ENCODE measurements at places on chromosomes 13 and 19. TPM values are rescaled to one million over a fixed set of nuclear protein-coding genes. Genes with fewer than 3 reads are reported as not detected.

GRCh38 chr13:76293751-76294150 is 592.5 kb downstream of the KCTD12 start:
- no peaks in the 10 kb centered on the region for H3K27me3 ChIP-seq
- H3K27ac ChIP-seq = peak overlapping the region; percentile 41
- peaks cover 12% of the 10 kb centered on the region for H3K4me1 ChIP-seq
- DNase-seq = no peak
- H3K36me3 ChIP-seq = no peaks in the 10 kb centered on the region

- no peaks in the 10 kb centered on the region for H3K36me3 ChIP-seq
- no peaks in the 10 kb centered on the region for H3K27me3 ChIP-seq
- DNase-seq = peak; percentile 93
- peaks cover 15% of the 10 kb centered on the region for H3K4me1 ChIP-seq
- H3K4me3 ChIP-seq = peak overlapping the region; percentile 76
- H3K27ac ChIP-seq = peak overlapping the region; percentile 91
Measured at GRCh38 chr13:52455677-52456041, 381 bp downstream of the CKAP2 start.

DNA sequence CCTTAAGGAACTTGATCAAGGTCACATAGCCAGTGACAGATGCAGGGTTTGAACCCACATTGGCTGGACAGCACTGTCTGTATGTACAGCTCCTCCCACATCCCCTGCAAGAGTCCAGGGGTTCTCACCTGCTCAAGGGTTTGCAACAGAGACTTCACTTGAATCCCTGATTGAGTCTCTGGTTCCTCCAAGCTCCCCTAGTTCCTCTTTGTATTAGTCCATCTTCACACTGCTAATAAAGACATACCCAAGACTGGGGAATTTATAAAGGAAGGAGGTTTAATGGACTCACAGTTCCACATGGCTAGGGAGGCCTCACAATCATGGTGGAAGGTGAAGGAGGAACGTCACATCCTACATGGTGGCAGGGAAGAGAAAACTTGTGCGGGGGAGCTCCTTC is 72.8 kb upstream of the CLDN10 start:
- no peak for DNase-seq
- no peak overlapping the region for H3K27ac ChIP-seq

DNA sequence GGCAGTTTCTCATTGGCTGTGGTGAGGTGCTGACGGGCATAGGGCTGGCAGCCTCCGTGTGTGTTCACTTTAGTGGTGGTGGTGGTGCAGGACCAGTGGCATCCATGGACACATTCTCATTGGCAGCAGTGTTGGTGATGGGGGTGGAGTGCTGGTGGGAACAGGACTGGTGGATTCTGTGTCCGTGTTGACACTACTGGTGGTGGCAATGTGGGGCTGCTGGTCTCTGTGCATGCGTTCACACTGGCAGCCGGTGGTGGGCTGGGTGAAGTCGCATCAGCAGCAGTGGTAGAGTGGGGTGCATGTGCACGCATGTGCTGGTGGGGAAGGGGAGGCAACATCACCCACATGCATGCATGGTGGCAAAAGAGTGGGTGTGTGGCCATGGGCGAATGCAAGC is 1471.4 kb upstream of the PCDH20 start:
- H3K27ac ChIP-seq = no peak overlapping the region
- no peak for DNase-seq
- H3K27me3 ChIP-seq = no peaks in the 10 kb centered on the region
- no peak overlapping the region for H3K4me3 ChIP-seq
- no peaks in the 10 kb centered on the region for H3K4me1 ChIP-seq
- H3K36me3 ChIP-seq = no peaks in the 10 kb centered on the region

GRCh38 chr13:112060282-112060830 is 6.6 kb upstream of the SOX1 start:
- peaks cover 65% of the 10 kb centered on the region for H3K27me3 ChIP-seq
- peaks cover 33% of the 10 kb centered on the region for H3K4me1 ChIP-seq
- H3K4me3 ChIP-seq = no peak overlapping the region
- H3K36me3 ChIP-seq = no peaks in the 10 kb centered on the region

DNA sequence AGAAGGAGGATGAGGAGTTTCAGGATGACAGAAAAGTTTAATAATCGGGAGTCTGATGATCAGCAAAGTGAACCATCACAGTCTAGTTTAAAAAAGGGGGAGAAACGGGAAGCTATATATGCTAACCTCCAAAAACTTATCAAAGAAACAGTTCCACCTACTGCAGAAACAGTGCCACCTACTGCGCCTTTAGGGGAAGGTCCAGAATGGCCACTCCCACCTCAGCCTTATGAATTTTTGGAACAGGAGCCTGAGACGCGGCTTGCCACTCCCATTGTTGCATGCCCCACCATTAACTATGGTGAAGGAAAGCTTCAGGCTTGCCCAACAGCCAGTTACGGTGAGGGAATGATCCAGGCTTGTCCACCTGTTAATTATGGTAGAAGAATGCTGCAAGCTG is 929.0 kb downstream of the SLITRK6 start:
- H3K4me3 ChIP-seq = no peak overlapping the region
- no peaks in the 10 kb centered on the region for H3K36me3 ChIP-seq
- no peak overlapping the region for H3K27ac ChIP-seq
- no peak for DNase-seq

SLC25A15 gene
- 3.7 TPM for total RNA-seq

TMEM238 gene
- total RNA-seq = 0.84 TPM

DNA sequence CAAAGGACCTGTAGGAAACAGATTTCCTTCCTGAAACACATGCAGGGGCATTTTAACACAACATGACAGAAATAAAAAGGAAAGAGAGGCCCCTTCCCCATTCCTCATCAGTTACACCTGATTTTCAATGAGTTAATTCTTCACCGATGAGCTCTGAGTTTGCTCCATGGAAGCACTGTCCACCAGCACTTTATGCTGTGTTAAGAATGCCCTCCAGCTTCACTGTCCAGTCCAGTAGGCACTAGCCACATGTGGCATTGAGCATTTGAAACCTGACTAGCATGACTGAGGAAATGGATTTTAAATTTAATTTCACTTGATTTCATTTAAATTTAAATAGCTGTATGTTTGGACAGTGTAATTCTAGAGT is 217.2 kb upstream of the SLC10A2 start:
- no peaks in the 10 kb centered on the region for H3K36me3 ChIP-seq
- no peak overlapping the region for H3K4me3 ChIP-seq
- no peak for DNase-seq
- no peaks in the 10 kb centered on the region for H3K4me1 ChIP-seq
- no peak overlapping the region for H3K27ac ChIP-seq

DNA sequence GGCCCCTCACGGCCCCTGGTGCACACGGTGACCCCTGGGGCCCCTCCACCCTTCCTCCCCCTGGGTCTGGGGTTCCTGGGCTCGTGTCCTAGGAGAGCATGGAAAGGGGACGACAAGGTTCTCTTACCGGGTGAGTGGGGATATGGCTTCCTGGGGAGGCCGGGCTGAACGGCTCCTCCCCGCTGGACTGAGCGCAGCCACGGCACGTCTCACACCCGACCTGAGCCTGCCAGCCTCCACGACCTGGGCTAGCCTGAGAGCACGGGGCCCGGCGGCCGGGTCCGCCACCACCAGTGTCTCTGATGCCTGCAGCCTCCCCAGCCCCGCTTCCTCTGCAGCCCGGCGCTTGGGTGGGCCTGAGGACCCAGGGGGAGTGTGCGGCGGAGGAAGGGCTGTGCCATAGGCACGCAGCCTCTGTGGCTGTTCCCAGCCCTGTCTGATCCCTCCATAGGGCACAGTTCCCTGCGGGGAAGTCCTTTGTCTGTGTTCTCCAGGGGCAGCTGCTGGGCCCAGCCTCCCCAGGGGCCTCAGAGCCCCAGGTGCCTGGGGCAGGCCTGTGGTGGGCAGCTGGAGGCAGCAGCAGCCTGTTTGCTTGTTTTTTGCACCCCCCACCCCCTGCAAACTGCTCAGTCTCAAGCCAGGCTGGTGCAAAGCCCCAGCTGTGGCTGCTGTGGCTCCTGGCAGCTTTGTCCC is 15.0 kb downstream of the PLIN4 start:
- no peaks in the 10 kb centered on the region for H3K27me3 ChIP-seq
- H3K36me3 ChIP-seq = peaks cover 44% of the 10 kb centered on the region
- no peak for DNase-seq
- no peak overlapping the region for H3K4me3 ChIP-seq
- H3K4me1 ChIP-seq = peaks cover 31% of the 10 kb centered on the region

DNA sequence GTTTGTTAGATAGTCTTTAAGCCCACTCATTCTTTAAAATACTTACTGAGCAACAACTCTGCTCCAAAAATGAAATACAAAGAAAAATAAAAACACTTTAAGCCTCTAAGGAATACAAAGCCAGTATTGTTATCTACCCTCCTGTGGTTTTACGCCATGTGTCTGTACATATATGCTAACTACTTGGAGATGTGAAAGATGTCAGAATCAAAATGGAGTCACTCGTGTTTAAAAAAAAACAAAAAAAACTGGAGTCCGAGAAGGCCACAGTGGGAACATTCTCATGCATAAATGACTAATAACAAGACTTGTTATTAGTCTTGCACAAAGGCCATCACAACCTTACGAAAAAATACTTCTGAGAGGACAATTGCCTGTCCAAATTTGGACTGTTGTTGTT is 393.1 kb downstream of the TBC1D4 start:
- no peaks in the 10 kb centered on the region for H3K27me3 ChIP-seq
- no peak overlapping the region for H3K4me3 ChIP-seq
- H3K36me3 ChIP-seq = no peaks in the 10 kb centered on the region

DACT3 gene
- 77.8 TPM for total RNA-seq

DNA sequence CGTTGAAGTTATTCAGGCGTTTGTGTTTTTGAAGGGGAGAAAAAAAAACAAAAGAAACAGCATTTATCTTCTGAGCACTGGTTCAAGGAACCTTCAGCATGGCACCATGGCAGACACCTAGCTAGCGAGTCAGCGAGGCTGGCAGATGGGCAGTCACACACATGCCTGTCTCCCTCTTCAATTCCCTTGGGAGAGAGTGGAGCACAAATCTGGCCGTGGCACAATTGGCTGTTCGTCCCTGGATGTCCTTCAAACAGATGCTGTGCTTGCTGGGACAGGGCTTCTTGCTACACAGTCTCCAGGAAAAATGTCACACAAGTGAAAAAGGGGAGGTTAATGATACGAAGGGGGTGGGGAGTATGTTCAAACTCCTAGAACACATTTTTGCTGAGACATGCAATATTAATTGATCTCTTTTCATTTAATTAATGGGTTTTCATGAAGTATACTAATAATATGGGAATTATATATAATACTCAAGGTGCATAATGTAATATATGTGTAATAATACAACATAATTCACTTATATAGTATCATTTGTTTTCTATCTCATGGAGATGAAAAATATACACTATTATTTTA is 1674.5 kb upstream of the SLC10A2 start:
- H3K27ac ChIP-seq = no peak overlapping the region
- no peak overlapping the region for H3K4me3 ChIP-seq
- no peaks in the 10 kb centered on the region for H3K4me1 ChIP-seq
- DNase-seq = no peak

KCNRG gene
- total RNA-seq = 3.0 TPM

DNA sequence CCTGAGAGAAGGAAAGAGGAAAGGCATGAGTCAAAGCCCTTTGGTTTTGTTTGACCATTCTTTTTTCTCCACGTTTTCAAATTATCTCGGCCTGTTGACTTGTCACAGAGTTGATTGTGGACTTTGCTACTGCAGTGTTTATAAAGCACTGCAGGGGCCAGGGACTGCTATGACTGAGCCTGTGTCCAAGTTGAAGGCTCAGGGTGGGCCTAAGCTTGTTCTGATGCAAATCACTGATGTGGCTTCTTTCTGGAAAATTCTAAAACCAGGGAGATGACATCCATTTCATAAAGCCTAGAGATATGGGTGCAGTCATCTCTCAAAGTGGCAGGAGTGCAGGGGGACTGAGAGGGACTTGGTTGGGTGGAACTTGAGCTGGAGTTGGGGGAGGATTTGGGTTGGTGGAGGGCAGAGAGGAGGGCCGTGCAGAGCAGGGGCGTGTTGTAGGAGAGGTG is 1.2 kb upstream of the CXCL17 start:
- no peaks in the 10 kb centered on the region for H3K36me3 ChIP-seq
- no peak overlapping the region for H3K4me3 ChIP-seq
- DNase-seq = no peak
- peaks cover 7% of the 10 kb centered on the region for H3K4me1 ChIP-seq
- no peak overlapping the region for H3K27ac ChIP-seq
- H3K27me3 ChIP-seq = peaks cover 4% of the 10 kb centered on the region

GRCh38 chr19:57934820-57935665 is at the start of gene ZNF418:
Gene ZNF418, minus strand, starts transcription at chr19:57935402. Its CDS starts 1,580 bp downstream, at chr19:57933822.
- H3K4me1 ChIP-seq = peaks cover 4% of the 10 kb centered on the region
- H3K36me3 ChIP-seq = peaks cover 18% of the 10 kb centered on the region
- peak within 1 kb of the TSS; percentile 70 for H3K4me3 ChIP-seq
- no peak for DNase-seq

SCN1B gene
- total RNA-seq = 12.9 TPM

- no peak overlapping the region for H3K27ac ChIP-seq
- no peak overlapping the region for H3K4me3 ChIP-seq
- H3K27me3 ChIP-seq = no peaks in the 10 kb centered on the region
Measured at GRCh38 chr13:103130681-103131210, 64.5 kb upstream of the SLC10A2 start.

DNA sequence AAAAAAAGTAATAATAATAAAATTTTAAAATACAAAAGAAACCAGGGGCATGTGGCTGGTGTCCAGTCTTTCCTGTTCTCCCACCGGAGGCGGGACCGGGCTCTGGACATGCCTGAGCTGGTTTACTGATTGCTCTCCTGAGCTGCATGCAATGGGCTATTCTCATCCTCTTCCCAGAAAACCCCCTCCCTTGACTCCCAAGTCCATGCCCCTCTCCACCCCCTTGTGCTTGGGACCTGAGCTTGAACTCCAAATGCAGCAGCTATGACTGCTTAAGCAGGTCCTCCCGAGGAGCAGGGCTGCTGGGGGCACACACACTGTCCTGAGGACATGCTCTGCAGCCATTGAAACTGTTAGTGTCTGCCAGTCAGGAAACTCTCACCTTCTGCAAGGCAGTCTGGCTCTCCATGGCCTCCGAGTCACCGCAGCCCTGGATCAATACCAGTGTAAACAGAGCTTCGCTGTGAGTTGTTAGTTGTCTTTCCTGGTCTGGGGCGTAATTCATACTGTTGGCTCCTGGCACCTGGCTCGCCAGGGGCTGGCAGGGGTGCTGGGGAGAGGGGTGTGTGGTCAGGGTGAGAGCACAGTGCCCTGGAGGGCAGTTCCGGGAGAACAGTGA is 41.6 kb upstream of the CHST8 start:
- no peak for DNase-seq
- no peaks in the 10 kb centered on the region for H3K4me1 ChIP-seq
- no peak overlapping the region for H3K4me3 ChIP-seq
- H3K36me3 ChIP-seq = no peaks in the 10 kb centered on the region
- H3K27ac ChIP-seq = no peak overlapping the region
- no peaks in the 10 kb centered on the region for H3K27me3 ChIP-seq

CHAF1A gene
- total RNA-seq = 8.5 TPM

Measured in esophagus muscularis mucosa (tissue), 4 donors.